GM23338 (cell line): ENCODE measurements at places on chromosomes 16 and 17. TPM values are rescaled to one million over a fixed set of nuclear protein-coding genes. Genes with fewer than 3 reads are reported as not detected.
A peak's percentile ranks its signal among the peaks of the same experiment; 100 is the strongest.

TBX6 gene
- total RNA-seq, result 1.1 and 2.3 TPM in 2 replicates

PITPNM3 gene
- 1.5 and 2.2 TPM in 2 replicates for total RNA-seq

GH2 gene
- total RNA-seq, result 0.27 and 0.59 TPM in 2 replicates

MYL4 gene
- not detected in 2 replicates for total RNA-seq

DNA sequence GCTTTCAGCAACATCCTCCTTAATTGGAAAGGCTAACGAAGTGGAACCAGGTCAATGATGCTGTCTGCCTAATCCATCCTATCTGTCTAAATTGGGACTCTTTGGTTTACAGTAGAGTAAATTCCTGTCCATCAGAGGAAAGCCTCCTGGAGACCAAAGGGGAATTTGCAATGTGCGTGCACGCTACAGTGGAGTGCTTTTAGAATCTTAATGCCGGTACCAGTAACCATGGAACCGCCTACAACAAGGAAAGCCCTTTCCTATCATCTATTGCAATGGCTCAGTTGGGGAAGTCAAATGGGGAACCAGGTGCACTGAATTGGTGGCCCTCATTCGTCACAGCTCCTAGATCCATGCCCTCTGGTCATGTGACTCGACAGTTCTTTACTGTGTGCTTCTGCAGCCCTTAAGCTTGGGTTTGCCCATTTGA lies 110.1 kb downstream of the XYLT1 start:
- no peak for DNase-seq

- no peak for DNase-seq
Measured at GRCh38 chr17:50113624-50114320, 16.2 kb downstream of the SAMD14 start.

GRCh38 chr17:8728251-8728938 lies 16.2 kb downstream of the CCDC42 start:
- no peak for DNase-seq

GRCh38 chr16:57623251-57624043 lies 5.0 kb upstream of the ADGRG1 start:
- DNase-seq, result peak; percentile 57

DNA sequence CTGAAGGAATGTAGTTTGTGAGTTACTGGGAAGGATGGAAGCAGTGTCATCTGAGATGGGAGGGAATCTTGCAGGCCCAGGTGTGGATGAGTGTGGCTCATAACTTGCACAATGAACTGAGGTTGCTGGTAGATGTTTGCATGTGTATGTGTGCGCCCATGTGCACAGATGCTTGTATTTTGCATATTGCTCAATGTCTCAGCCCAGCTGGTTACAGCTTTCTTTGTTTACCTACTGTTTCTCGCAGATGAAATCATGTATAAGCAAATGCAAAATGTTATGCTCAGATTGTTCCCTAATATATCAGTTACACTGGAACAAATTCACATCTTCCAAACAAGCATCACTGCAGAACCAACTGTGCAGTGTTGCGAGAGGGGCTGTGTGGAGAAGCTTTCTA lies 452.2 kb upstream of the EEF2KMT start:
- DNase-seq, result no peak

DNA sequence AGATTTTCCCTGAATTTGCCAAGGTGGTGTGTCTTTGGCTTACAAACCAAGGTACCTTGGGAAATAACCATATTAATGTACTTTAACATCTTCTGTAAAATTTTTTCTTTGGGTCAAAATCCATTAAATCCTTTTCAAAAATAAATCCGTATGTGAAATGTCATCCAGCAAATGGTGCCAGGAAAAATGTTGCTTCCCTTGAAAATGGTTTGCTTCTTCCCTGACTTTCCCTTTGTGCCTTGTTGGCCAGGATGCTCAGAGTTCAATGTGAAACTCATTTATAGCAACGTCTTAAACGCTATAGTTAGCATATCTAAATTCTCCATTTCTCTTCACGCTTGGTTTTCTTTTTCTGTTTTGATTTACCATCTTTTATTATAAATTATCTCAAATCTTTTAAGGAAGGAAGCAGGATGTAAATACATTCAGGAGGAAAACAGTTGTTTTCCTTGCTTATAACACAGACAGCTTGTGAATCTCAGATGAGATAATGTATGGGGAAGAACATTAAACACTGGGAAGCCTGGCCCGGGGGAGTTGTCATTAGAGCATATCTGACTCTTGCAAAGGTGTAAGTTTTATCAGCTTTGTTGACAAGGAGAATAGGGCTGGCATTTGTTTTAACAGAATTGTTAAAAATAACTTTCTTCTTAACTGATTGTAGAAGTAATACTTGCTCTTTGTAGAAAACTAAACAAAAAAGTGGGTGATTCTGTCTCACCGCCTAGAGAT lies 42.1 kb downstream of the GPRC5B start:
- DNase-seq, result no peak

DNA sequence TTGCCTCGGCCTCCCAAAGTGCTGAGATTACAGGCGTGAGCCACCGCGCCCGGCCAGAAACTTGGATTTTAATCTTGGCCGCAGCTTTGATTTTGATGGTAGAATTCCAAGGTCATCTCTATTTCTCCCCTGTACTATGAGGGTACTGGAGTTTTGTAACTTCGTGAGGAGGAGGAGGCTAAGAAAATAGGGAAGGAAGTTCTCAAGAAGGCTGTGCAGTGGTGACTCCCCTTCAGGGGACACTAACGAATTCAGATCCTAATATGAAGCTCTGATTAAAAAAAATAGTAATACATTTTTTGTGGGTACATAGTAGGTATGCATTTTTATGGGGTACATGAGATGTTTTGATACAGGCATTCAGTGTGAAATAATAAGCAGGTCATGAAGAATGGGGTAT lies 55.9 kb downstream of the LDHD start:
- no peak for DNase-seq

- no peak for DNase-seq
Measured at GRCh38 chr17:82944990-82945389, 105.2 kb upstream of the ZNF750 start.

DNA sequence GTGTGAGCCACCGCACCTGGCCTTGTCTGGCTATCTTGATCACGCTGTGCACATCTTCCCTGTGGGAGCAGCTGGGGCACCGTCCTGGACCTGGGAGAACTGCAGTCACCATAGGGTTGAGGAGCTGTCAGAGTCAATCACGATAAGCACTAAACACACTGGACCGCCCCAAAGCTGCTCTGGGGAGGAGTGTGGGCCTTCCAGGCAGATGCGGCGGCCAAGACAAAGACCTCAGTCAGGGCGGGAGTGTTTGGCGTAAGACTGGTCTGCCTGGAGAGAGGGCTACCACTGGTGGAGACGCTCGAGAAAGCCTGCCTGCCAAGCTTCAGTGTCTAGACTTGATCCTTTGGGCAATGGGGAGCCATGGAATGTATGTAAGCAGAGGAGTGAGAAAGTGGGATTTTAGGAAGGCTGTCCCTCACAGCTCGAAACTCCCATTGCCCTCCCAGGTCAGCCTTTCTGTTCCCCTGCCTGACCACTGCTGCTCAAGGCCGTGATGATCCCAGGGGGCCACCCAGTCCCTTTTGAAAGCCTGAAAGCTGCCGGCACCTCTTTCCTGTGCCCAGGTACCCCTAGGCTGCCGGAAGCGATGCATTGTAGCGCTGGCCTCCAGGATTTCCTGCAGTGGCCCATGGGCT lies 29.3 kb upstream of the CIBAR2 start:
- DNase-seq, result no peak

DNA sequence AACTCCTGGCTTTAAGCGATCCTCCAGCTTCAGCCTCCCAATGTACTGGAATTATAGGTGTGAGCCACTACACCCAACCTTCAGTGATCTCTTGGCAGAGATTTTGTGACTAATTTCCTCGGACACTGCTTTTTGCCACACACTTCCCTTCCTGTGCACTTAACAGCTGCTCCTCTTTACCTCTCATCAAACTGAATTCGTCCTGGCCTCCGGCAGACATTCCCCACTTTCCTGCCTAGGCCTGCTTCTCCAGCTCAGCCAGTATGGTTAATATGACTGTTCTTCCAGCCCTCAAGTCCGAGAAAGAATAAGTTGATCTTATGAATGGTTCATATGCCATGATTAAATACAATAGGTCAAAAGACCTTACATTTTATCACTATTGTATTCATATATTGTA lies 69.0 kb upstream of the MTMR4 start:
- DNase-seq, result no peak

DNA sequence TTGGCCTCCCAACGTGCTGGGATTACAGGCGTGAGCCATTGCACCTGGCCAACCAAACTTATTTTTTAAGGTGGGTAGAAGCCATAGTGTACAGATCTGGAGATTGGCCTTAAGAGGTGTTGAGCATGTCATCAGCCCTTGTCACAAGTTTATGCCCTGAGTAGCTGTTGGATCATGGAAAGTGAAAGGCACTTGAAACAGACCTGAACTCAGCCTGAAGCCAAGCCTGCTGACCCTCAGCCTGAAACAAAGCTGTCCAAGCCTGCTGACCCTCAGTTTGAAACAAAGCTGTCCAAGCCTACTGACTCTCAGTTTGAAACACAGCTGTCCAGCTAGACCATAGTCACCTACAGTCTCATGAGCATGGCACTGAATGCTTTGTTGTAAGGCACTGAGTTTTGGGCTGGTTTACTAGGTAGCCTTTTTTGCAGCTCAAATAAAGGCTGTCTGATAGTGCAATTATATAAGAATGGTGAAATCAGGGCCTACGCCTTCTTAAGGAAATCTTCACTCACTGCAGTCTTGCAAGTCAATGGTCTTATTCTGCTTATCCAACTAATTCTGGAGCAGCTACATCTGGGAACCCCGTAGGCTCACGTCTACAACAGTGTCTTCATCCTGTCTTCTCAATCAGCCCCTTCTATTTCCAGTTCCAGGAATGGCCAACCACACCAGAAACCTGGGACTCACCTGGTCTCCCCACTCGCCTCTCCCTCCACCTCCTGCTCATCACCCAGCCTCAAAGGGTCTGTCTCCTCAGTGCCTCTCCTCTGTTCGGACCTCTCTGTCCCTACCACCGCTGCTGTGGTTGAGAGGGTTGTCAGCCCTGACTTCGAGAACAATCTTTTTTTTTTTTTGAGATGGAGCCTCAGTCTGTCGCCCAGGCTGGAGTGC lies 2.9 kb upstream of the NPIPB15 start:
- peak; percentile 0 for DNase-seq

- DNase-seq, result no peak
Measured at GRCh38 chr16:14362774-14363371, 267.2 kb downstream of the PARN start.

DNA sequence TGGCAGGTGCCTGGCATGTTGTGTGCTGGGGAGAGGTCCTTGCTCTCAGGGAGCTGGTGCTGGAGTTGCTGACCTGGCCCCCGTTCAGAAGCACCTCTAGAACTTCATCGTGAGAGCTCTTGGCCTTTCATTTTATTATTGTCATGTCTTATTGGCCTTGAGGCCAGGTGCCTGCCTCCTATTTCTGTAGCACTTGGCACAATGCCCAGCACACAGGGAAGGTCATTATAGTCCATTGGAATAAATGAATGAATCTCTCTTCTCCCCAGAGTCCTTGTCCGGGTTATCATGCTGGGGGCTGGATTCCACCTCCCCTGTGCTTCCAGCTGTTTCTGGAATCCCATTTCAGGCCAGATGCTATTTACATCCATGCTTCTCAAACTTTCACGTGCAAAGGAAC lies 169.2 kb downstream of the HAPSTR1 start:
- DNase-seq, result no peak

DNA sequence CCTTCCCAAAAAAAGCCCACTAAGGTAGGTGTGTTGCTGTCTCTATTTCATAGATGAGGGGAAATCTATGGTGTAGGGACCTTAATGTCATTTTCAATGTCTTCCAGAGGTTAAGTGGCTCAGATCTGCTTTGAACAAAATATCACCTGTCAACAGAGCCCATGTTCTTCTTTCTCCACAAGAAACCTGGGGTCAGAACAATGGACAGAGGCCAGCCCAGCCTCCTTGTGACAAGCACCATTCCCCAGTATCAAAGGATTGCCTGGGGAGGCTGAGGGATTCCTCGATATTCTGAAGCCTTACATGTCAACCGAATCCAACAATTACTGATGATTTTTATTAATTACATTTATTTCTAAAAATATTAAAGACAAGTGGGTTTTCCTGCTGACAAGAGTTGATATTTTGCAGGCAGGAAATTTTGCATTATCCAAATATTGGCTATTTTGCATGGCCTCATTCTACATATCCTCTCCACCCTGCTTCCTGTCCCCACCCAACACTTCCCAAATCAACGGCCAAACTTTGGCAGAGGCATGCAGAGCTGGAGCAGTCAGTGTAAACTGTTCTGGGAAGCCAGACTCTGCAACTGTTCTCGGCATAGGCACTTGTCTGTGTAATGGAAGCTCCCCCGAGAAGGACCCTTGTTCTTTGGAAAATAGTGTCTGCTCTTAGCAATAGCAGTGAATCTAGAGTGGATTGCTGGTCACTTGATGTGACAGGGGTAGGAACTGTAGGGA lies 281.5 kb downstream of the HS3ST3A1 start:
- no peak for DNase-seq

DNA sequence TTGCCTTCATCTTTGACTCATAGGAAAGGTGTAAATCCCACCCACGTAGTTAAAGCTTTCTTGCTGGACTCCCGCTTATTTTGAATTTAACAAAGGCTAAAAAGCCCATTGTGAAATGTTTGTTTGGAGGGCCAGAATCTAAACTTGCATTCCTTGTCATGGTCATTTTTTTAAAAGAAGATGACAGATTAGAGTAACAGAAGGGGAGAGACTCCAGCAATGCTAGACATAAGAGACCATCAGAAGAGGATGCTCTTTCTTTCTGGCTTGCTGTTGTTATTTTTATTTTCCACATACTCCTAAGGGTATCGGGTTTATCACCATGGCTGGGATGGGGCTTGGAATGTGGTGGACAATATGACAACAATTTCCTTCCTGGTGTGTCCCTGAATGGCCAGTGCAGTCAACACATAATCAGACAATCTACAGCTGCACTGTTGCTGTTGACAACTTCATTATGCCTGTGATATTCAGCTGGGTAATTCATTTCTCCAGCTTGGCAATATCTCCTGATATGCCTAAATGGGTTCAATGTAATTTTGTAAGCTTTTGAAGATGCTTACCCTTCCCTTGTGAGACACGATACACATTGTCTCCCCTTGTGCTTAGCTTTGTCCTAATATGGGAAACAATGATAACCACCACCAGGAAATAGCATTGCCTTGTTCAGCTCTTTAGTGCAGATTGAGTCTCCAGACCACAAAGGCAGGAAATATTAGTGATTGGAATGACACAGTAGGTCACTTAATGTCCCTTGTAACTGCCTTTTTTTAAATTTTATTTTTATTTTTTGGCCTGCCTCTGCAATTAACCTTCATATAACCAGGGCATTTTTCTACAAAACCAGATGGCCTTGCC lies 164.3 kb downstream of the ANKFN1 start:
- no peak for DNase-seq

DNA sequence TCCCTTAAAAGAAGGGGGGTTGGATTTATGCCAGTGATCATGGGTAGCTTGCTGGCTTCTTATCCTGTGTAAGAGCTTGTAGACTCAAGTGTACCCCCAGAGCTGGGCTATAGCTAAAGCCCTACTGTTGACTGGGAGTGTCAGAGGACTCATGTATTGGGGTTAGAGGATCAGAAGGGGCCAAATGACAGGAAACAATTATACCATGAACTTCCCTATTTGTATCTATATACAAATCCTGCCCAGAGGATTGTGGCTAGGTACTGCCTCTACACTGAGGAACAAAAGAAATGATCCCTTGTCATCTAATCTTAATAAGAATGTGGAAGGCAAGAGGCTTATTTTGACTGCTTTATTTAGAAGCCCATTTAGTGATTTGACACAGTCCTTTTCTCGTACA lies 14.3 kb downstream of the ZP2 start:
- no peak for DNase-seq

- no peak for DNase-seq
Measured at GRCh38 chr17:45335721-45336120, 18.9 kb upstream of the MAP3K14 start.
